ENCODE measurements at places on chromosomes 3 and 15.

GRCh38 chr3:45095916-45096526 lies 50.2 kb downstream of the CDCP1 start:
- no peak for DNase-seq

DNA sequence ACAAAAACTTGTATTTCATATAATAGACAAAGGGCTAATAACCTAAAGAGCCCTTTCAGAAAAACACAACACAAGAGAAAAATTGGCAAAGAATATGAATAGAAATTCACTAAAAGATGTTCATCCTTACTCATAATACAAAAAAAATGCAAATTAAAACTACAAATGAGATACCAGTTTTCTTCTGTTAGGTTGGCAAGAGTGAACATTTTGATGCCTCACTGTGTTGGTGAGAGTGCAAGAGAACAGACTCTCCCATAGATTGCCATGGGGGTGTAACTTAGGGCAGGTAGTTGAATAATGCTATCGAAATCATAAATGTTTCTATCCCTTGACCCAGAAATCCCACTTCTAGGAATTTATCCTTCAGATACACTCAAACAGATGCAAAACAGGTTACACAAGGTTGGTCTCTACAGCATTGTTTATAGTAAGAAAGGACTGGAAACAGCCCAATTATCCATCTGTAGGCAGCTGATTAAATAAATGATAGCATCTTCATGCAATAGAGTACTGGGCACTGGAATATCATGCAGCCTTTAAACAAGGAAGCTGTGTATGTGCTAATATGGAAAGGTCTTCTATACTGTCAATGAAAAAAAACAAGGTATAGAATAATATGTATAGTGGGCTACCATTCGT lies 146.3 kb downstream of the TLE3 start:
- no peak for DNase-seq

- DNase-seq: no peak
Measured at GRCh38 chr3:98750276-98750919, 12.7 kb upstream of the ST3GAL6 start.

- DNase-seq: no peak
Measured at GRCh38 chr15:41154412-41154811, 38.3 kb upstream of the INO80 start.

DNA sequence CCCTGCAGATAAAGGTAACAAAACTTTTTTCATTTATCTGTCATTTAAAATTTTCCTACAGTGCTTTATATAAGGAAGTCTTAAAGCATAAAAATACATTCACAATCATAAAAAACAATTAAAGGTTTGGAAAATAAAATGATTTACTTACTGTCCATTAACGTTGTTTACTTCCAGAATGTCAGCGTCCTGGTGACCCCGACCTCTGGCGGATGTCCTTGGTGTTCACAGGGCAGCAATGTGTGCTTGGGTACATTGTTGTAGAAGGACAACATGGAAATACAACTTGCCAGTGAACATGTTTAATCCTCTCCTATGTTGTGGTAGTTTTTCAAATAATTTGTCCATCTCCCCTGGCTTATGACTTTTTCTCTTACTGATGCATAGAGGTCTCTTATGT lies 168.8 kb upstream of the NDN start:
- no peak for DNase-seq

DNA sequence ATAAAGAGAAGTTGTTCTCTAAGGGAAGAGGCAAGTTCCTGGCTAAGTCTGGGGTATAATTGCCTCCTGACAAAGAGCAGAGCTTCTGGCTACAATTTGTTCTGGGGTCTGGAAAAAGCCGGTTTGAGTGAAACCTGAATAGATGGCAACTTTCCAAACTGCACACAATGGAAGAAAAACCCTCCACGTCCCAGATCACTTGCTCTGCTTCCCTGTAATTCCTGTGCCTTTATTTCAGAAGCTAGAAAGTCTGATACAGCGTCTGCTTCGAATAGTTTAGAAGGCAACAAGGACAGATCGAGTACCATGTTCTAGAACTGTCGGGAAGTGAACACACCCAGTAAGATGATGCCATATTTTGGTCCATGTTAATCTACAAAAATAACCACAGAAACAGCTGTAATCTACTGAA lies 1.6 kb upstream of the WDR82 start:
- DNase-seq: no peak

- DNase-seq: no peak
Measured at GRCh38 chr3:99965077-99965476, 147.4 kb downstream of the CMSS1 start.
